Cardiac septum (tissue), 1 donor: ENCODE measurements at places on chromosomes 2 and 18.

DNA sequence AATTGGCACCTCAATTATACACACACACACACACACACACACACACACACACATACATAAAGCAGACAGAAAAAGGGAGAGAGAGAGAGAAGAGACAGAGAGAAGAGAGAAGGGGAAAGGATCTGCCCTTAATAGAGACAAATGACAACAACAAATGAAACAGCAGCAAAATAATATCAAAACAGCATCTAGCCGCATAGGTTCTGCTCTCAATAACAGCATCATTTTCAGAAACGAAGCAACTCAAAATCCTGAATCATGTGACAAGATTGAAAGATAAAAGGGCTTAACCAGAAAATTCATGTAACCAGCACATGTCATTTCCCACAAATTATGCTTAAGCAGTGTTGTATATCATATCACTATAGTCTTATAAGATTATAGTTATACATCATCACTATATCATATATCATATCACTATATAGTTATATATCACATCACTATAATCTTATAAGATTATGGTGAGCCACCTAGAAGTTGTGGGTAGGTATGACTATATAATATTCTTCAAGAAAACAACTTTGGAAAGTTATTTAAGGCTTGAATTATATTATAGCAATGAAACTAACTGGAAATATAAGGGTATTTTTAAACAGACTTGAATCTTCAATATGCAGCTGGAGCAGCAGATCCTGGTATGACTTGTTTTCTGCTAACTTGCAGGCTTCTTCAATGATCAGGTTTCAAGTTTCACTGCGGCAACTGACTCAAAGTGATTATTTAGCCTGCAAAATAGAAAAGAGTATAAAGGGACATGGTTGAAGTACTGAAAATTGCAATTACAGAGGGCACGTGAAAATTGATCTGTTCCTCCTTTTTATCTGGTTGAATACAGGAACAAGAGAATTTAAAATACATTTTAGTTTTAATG is 16.1 kb upstream of the VPS54 start:
- no peak for DNase-seq

DNA sequence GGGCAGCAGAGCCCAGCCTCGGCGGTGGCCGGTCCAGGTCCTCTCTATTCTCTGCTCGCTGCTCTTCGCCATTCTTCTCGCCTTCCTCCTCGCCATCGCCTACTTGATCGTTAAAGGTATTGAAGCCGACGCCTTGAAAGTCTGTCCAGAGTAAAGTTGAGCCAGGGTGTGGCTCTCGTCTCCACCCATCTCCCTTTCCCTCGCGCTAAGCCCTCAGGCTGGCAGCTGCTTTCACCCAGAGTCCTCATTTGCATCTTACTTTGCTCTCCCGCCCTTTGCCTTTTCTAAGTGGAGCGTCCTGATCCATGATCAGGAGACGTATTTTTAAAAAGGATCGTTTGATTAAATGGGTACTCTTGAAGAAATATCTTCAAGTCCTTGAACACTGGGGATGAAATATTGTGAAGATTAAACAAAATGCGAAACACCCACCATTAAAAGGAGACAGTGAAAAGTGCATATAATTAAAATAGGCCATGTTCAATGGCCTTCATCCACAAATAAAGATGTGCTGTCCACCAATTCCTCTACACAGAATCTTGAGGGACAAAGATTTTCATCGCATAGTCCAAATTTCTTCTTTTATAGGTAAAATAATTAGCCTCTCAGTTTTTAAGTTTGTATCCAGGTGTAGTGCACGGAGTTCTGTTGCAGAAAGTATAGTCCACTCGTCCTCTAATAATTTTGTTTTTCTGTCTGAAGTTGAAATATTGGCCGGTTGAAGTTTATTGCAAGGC is 657 bp downstream of the ARL6IP6 start:
- no peak for DNase-seq

GRCh38 chr2:85353876-85354285 is 447 bp downstream of the RETSAT start:
- DNase-seq: peak; percentile 53

- DNase-seq: no peak
These were observed 40.3 kb upstream of the ZFP36L2 start for GRCh38 chr2:43266711-43267111.

DNA sequence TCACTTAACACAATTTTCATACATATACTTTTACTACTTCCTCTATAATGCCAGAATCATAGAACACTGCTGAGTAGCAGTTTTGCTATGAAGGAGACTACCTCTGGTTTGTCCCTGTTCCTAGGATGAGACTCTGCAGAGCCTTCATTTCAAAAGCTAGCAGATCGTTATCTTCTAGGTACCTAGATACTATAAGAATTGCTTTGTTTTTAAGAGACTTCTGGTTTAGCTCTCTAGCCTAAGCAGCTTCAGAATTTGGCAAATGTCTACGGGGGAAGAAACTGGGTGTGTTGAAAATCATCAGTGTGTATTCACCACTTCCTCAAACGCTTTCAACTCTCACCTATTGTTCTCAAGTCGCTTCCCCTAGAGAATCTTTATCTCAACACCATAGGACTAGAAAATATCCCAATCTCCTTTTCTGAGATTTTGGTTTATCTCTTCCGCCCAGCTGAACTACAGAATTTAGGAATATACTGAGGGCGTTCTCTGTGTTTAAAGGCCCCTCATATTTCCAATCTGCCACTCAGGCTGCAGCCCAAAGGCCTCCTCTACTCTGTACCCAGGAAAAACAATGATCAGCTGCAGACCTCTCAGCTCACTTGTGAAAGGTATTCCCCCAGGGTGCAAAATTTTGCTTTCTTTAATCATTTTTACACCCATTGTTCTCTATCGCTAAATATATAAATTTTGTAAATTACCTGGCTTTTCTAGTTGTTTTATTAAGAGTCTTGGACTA is 28.7 kb downstream of the SMAD2 start:
- no peak for DNase-seq

DNA sequence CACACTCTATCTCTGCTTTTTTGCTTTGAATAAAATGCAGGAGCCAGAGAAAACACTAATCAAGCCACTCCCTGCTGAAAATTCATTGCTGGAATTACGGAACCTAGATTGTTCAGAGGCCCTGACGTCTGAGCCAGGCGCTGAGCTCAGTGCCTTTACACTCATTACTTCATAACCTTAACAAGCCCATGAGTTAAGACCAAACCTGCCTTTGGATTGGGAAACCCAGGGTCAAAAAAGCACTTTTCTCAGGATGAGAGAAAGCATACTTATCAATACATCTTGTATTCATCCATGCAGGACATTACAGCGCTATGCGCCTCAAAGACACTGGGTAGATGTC is 762 bp downstream of the INO80C start:
- DNase-seq: no peak

- DNase-seq: peak; percentile 35
These were observed 19.1 kb upstream of the GPR55 start for GRCh38 chr2:230944123-230944653.

DNA sequence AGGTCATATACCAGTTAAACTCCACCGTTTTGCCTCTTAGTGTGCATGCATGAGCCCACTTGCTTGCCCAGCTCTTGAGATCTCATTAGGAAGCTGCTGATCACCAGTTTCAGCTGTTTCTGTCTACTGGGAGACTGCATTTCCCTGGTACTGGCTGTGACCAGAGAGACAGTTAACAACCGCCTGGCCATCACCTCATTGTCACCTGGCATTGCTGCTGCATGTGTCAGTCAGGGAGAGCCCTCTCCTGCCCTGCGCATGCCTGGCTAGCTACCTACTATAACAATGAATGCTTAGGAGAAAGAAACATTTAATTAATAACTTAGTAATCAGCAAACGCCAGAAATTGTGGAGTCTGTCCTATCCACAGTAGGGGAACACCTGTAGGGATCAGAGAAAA is 265.8 kb upstream of the CYRIA start:
- DNase-seq: no peak

GRCh38 chr2:219868635-219869034 is 241.2 kb downstream of the SLC4A3 start:
- no peak for DNase-seq
